GM12878 (cell line): ENCODE measurements at places on chromosomes 11 and 22. TPM values are rescaled to one million over a fixed set of nuclear protein-coding genes. Genes with fewer than 3 reads are reported as not detected.

GRCh38 chr22:28867191-28867590 lies 16.2 kb upstream of the ZNRF3 start:
- DNase-seq, result no peak

GRCh38 chr11:32333320-32333991 lies 101.9 kb downstream of the WT1 start:
- DNase-seq, result no peak

The OTOG gene
- not detected in 2 replicates for total RNA-seq

GRCh38 chr22:48751539-48752437 lies 1075.9 kb downstream of the BRD1 start:
- no peak for DNase-seq

- DNase-seq, result no peak
These were observed 43.0 kb upstream of the API5 start for GRCh38 chr11:43268786-43269185.

The SCGB2A2 gene
- total RNA-seq, result not detected in 2 replicates

DNA sequence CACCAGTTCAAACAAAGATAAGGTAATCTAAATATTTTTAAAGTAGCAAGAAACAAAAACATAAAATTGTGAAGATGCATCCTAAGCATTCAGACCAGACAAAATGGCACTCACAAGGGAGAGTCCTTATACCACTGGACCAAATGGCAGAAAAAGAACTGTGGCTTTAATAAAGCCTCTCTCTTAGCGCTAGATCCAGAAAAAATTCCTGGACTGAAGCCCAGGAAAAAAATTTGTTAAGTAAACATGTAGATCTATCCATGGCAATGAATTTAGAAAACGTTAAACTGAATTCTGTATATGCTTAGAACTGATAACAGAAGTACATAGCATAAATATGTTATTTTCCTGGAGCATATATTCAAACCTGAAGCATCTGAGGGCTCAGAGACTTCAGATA lies 11.8 kb upstream of the CD59 start:
- DNase-seq, result no peak

DNA sequence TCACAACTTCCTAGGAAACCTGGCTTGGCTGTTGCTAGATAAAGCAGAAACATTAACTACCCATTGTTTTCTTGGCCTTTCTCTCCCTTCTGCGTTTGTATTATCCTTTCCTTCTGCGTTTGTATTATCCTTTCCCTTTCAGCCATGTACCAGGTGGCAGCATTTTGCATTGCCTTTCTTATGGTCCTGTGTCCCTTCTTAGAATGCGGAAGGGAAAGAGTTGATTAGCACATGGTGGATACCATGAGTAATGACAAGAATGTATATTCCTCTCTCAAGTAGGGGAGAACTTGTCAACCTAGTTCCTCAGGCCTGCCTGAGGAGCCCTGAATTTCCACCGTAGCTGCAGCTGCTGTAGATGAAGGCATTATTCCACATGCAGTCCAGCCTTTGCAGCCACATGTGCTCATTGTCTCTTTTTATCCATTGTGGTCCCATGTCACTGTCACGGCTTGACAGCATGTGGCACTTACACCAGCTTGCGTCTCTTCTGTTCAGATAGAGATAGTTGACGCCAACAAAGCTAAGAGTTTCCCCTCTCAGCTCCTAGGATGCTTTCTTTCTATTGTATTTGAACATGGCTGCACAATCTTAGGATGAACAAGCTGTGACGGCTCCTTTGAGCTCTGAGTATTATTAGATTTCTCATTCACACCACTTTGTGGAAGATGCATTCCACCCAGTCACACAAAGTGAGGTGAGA lies 44.8 kb downstream of the SLN start:
- DNase-seq, result no peak

The DEFB131B gene
- not detected in 2 replicates for total RNA-seq

DNA sequence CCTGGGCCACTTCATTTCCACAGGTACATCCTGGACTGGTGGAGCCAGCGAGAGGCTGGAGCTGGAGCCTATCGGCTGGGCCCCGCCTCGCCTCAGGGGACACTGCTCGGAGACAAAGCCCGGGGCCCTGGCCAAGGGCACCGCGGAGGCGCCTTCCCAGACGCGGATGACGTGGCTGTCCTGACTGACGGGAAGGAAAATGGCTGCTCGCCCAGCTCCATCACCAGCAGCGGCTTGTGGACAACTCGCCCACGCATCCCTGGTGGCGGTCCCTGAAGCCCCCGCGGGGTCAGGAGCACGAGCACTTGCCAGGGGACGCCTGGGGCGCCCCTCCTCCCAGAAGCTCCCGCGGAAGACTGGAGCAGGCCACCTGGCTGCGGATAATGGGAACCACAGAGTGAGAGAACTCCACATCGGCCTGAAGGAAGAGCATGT lies 49.6 kb downstream of the CECR2 start:
- no peak for DNase-seq

GRCh38 chr11:8221046-8221723 lies 42.5 kb downstream of the LMO1 start:
- DNase-seq, result no peak

The MPEG1 gene
- total RNA-seq, result 10.7 and 12.3 TPM in 2 replicates

DNA sequence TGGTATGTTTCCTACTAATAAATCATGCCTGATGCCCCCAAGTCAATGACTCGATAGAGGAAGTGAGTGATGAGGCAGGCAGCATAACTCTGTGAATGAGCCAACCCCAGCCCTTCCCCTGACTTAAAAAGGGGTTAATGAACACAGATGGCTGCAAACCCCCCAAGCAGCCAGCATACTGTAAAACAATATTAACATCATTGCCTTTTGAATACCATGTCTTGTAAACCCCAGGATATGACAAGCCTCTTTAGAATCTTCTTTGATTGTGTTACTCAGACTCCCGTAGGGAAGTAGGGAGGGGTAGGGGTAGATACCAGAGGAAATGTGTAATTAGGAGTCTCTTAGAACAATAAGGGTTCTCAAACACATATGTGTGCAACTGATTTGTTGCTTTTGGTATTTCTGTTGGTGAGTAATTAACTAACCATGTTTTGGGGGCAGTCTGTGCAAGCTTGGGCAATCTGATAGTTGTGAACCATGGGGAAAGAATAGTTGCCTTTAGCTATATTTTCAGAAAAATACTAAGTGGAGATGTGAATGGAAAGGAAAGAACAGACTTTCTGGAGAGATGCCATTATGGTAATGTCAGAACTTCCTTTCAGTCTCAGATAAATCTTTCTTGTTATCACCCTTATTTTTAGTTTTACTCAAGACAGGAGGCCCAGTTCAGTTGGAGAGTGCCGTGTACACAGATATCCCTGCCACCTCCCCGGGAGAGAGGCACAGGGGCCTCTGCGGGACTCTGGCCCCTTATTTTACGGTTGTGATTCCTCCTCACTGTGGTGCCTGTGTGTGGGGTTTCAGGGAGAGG lies 701.8 kb downstream of the NTM start:
- DNase-seq, result no peak

DNA sequence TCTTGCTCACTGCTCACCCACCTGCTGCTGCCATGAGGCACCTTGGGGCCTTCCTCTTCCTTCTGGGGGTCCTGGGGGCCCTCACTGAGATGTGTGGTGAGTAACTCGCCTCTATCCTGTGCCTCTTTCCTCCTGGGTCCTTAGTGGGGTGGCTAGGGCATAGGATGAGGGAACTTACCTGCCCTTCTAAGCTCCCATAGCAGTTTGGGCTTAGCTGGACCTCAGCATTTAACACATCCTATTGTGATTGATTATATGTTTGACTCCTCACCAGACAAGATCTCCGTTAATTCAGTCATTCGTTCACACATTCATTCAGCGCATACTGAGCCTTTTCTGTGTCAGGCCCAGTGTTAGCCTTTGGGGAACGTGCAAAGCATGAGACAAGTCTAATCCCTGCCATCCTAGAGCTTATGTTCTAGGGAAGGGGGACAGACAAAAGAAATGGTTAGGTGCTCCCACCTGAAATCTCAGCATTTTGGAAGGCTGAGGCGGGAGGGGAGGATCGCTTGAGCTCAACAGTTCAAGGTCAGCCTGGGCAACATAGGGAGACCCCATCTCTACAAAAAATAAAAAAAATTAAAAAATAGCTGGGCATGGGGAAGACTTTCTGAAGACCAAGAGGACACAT lies 441 bp downstream of the TCN2 start:
- no peak for DNase-seq

DNA sequence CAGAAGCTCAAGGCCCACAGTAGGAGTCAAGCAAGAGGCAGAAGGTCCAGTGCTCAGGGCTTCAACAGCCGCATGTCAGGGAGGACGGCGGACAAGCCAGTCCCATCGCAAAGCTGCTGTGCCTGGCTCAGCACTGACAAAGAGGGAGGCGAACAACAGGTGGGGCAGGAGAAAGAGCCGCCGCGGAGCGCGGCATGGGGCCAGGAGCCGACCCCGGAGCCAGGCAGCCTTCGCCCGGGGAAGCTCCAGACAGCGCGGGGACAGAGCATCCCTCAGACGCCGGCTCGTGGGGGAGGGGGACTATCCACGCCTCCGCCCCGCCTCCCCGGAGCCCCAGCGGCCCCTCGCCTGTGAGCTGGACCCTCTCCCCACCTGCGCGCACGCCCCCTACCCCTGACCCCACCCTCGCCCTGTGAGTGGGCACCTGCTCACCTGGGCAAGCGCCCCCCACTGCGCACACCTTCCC lies 369 bp downstream of the DHCR7 start:
- no peak for DNase-seq

DNA sequence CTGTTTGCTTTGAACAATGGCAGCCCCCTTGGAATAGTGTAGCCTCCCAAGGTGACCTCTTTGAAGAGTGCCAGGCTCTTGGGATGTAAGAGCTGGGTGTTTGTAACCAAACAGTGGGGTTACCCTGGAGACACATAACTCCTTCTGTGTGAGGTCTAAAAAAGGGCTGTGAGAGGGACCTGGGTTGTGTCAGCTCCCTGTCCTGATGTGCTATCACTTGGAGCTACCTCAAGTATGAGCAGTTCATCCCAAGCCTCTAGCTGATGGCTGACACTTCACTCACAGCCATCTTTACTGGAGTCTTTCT lies 40.2 kb downstream of the TSPAN18 start:
- DNase-seq, result no peak

The C11orf97 gene
- total RNA-seq, result not detected in 2 replicates

GRCh38 chr11:111456859-111457730 lies 55.1 kb downstream of the BTG4 start:
- DNase-seq, result no peak

- no peak for DNase-seq
These were observed 11.9 kb upstream of the PARVB start for GRCh38 chr22:44012162-44012561.

- no peak for DNase-seq
These were observed 9.3 kb upstream of the CEP295 start for GRCh38 chr11:93652161-93652597.

The MRGPRF gene
- total RNA-seq, result not detected in 2 replicates

The SLC25A17 gene
- 46.3 TPM in 2 replicates for total RNA-seq

DNA sequence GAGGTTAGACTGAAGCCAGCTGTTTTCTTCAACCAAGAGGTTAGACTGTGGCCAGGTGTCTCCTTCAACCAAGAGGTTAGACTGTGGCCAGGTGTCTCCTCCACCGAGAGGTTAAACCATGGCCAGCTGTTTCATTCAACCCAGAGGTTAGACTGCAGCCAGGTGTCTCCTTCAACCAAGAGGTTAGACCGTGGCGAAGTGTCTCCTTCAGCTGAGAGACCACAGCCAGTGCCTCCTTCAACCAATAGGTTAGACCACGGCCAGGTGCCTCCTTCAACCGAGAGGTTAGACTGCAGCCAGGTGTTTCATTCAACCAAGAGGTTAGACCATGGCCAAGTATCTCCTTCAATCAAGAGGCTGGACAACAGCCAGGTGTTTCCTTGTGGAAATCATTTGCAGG lies 498.1 kb downstream of the TBC1D22A start:
- no peak for DNase-seq

- DNase-seq, result no peak
These were observed 941.8 kb downstream of the BRD1 start for GRCh38 chr22:48885919-48886305.

DNA sequence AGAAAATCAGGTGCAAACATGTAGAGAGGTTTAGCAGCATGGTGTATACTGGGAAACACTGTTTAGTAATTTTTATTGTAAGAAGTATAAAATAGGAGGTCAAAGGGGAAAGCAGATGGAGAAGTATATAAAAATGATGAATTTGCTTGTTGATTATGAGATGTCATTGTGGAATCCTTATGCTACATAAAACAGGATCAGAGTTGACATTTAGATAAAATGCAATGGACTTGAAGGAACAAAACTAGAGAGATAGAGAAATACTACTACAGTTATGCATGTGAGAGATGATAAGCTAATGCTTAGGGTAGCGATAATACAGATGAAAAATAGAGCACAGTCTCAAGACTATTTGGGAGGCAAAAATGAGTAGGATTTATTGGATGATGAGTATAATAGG lies 191.9 kb upstream of the CTSC start:
- DNase-seq, result no peak
